ENCODE measurements at places on chromosomes 13 and 19.

DNA sequence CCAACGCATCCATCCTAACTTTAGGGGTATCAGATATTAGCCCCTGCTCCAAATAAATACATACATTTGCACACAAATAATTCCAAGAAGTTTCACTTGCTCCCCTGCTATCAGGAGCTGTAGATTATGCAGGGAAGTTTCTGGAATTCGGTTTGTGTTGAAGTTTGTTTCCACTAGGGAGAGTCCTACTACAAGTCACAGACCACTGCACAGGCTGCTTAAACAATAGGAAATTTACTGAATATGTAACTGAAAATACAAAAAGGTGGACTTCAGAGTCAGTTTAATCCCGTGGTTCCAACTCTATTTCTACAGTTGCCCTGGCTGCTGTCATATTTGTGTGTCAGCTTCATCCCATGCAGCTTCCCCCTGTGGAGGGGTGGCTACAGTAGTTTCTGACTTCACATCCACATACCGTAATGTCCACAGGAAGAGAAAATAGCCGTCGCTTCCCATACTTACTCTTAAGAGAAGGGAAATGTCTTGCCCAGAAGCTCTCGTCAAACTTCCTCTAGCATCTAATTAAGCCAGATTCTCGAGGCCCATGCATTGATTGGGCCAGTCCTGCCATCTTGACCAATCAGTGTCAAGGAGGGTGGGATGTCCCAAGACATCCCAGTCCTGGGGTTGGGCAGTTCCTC, 286.6 kb downstream of the COG6 start:
- no peak for DNase-seq

DNA sequence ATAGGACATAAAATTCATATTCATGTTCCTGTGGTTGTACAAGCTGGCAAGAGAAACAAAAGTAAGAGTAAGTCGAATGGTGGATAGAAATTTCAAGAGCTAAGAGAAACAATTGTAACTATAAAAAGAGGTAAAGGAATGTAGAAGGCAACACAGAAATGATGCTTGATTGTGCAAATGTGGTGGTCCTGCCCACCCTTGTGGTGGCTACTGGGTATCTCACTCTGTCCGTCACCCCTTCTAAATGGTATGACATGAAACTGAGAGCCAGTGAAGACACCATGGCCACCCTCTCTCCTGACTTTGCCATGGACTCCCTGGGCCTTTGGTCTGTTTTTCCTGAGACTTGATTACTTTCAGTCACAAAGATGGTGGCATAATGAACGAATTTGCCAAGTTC, 925.9 kb upstream of the SLITRK6 start:
- no peak for DNase-seq

GRCh38 chr13:113746671-113747070, 12.4 kb upstream of the TMEM255B start:
- no peak for DNase-seq

DNA sequence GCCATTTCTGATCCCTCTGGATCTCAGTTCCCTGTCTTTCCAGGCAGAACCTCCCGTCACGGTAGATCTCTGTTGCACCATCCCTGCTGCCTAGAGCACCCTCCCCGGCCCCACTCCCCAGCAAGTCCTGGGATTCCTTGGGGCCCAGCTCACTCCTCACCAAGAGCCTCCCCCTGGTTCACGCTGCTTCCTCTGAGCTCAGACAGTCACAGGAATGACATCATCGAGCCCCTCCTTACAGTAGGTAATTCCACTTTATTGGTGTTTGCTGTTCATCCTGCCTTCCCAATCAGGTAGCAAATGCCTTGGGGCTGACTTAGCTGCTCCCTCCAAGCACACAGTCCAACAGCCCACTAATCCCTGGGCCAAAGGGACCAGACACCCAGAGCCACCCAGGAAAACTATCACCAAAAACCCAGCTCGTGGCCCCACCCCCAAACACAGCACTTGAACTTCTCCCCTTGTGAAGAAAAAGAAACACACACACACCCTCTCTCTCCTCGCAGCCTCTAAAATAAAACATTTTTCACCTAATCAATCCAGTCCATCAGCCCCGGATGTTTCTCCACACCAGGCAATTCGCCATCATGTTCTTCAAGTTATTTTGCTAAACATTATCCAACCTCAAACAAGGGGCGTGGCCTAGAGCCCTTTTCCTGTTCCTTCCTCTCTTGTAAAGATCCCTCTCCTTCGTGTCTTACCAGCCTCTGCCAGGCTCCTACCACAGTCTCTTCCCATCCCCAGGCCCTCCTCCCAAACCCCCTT, 2.5 kb downstream of the NAPA start:
- DNase-seq: no peak

- no peak for DNase-seq
These were observed 12.5 kb upstream of the CA11 start for GRCh38 chr19:48658483-48658882.

DNA sequence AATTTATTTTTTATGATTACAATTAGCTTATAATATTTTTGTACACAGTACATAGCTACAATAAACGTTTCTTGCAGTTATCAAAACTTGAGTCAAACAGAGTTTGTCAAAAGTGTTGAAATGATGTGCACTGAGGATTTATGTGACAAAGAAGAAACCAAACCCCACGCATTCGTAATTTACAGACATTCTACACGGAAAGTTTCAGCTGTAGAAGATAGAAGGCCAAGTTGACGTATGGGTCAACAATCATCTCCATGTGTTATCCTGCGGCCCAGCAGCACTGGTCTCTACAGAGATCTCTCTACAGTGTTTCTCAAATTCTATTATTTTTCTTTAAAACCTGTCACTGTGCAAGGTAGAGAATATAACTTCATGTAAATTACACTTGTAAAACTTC, 1507.6 kb downstream of the PCDH9 start:
- DNase-seq: no peak

DNA sequence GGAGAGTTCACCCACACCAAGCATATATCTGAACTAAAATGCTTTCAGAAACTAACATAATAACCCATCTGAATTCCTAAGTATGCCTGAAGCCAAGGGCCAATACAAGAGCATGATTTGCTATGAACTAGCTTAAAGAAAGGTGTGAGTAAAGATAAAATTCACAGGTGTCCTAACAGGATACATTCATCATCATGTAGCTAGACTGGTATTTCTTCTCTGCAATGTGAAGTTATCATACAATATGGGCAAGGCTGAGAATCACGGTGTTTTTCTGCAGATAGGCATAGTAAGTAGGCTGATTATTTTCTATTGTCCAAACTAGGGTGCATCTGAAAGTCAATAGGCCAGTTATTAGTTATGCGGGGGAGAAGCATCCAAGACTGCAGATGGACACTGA, 63.1 kb downstream of the STK24 start:
- no peak for DNase-seq

DNA sequence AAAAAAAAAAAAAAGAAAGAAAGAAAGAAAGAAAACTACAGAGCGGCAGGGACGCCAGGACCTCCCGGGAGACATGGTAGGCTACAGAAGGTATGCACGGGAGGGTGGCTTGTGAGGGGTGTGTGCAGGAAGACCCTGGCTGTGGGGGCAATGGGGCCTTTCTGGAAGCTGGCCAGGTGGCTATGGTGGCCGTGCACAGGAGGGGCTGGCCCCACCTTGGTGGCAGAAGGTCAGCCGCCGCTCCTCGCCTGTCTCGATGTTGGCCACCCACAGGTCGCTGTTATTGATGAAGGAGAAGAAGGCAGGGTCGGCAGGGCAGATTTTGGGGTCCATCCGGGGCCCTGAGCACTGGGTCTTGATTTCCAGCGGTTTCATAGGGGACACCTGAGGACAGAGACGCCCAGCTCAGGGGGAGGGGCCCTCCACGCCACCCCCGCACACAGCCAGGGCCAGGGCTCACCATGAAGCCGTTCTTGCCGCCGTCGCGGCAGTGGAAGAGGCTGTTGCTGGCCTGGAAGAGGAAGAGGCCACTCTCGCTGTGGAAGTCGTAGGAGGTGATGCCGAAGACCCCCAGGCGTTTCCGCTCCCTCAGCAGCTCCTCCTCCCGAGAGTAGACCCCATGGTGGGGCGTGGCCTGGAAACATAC, 19.8 kb downstream of the DPP9 start:
- no peak for DNase-seq

GRCh38 chr13:111973186-111973585, 93.8 kb upstream of the SOX1 start:
- no peak for DNase-seq

GRCh38 chr19:15154002-15154612, 46.7 kb downstream of the NOTCH3 start:
- no peak for DNase-seq

DNA sequence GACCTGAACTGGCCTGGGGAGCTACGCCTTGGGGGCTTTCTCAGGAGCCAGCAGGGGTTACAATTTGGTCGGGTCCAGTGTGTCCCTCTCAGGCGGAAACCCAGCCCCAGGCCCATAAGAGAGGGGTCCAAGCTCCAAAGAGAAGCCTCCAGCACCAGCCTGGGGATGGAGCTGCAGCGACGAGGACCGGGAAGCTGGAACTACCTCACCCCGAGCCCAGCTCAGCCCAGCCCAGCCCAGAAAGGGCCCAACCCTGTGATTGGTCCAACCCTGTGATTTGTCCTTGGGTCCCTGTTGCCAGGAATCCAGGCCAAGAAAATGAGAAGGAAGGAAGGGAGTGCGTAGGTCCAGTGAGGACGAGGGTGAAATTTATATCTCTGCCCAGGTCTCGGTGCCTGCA, 24.1 kb downstream of the CLEC4M start:
- no peak for DNase-seq
